ENCODE measurements at places on chromosomes 4 and X.

- DNase-seq, result no peak
Measured at GRCh38 chr4:40183615-40184411, 13.0 kb upstream of the RHOH start.

- DNase-seq, result no peak
Measured at GRCh38 chrX:13581554-13581953, 12.2 kb downstream of the EGFL6 start.

- DNase-seq, result no peak
Measured at GRCh38 chr4:54958236-54958635, 167.2 kb downstream of the KDR start.

- no peak for DNase-seq
Measured at GRCh38 chr4:3192188-3192587, 56.8 kb upstream of the MSANTD1 start.

DNA sequence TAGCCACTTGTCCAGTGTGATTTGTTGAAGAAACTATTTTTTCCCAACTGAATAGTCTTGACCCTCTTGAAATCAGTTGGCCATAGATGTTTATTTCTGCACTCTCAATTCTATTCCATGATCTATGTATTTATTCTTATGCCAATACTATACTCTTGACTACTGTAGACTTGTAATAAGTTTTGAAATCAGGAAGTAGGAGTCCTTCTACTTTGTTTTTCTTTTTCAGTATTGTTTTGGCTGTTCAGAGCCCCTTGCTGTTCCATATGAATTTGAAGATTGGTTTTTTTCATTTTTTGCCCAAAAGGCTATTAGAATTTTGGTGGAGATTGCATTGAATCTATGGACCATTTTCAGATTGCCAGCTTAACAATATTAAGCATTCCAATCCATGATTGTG, 10.2 kb downstream of the SAP30 start:
- no peak for DNase-seq

DNA sequence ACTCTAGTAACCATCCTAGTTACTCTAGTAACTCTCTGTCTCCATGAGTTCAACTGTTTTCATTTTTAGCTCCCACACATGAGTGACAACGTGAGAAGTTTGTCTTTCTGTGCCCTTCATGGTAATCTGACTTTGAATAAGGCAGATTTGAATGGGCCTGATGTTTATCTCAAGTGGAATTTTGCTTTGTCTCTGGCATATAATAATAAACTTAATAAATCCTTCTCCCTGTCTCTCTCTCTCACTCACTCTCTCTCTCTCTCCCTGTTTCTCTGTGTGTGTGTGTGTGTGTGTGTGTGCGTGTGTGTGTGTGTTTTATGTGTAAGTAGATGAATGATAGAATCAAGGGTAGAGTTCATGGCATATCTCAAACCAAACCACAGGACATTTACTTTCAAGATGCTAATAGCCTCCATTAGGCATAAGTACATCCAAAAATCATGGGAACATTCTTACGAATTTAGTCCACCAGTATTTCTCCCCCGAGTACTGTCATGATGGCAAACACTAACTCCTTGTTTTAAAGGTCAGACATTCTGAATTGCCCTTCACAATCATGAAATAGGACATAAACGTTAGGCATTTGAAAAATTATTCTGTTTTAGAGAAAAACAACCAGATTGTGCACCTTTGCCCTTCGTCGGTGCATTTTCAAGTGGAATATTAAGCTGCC, 193.1 kb downstream of the SPATA18 start:
- no peak for DNase-seq

- no peak for DNase-seq
Measured at GRCh38 chr4:41257257-41257901, 651 bp downstream of the UCHL1 start.

GRCh38 chrX:30821116-30821515, 67.9 kb downstream of the TAB3 start:
- no peak for DNase-seq

- no peak for DNase-seq
Measured at GRCh38 chrX:7085879-7086278, 61.6 kb upstream of the STS start.

DNA sequence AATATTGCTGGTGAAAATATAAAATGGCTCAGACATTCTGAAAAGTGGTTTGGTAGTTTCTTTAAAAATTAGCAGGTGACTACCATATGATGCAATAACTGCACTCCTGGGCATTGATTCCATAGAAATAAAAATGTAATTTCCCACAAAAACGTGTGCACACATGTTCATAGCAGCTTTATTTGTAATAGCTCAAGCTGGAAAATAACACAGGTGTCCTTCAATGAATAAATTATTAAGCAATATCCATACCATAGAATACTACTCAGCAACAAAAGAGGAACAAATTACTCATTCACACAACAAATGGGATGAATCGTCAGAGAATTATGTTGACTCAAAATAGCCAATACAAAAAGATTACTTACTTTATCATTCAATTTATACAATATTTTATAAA, 893.7 kb upstream of the SLIT2 start:
- DNase-seq, result no peak

GRCh38 chr4:102563000-102563399, 61.8 kb downstream of the NFKB1 start:
- DNase-seq, result no peak

- DNase-seq, result no peak
Measured at GRCh38 chr4:152684587-152684986, 4.8 kb upstream of the TMEM154 start.

GRCh38 chrX:53153581-53153980, 59.6 kb downstream of the KANTR start:
- DNase-seq, result no peak

DNA sequence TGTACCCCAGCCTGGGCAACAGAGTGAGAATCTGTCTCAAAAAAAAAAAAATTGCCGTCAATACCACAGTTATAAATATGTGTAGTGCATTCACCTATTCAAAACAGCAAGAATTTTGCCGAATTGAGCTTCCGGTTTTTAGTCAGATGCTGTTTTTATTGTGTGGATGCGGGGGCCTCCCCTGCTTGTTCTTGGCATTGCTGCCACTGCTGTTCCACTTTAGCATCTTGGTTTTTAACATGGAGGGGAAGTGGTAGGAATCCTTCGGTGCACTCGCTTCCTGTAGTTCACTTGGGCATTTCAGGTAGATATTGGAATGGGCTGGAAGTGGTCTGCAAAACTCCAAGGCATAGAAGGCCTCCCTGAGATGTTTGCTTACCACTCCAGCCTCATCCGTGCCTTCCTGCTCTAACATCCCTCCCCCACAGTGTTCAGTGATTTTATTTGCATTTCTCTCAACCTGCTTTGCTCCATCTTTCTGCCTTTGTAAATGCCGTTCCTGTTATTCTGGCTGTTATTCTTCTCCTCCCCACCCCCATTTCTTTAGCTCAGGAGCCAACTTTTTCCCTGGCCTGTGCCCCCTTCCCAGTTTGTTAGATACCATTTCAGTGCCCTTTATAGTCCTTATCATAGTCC, 25.5 kb downstream of the MOB1B start:
- no peak for DNase-seq

DNA sequence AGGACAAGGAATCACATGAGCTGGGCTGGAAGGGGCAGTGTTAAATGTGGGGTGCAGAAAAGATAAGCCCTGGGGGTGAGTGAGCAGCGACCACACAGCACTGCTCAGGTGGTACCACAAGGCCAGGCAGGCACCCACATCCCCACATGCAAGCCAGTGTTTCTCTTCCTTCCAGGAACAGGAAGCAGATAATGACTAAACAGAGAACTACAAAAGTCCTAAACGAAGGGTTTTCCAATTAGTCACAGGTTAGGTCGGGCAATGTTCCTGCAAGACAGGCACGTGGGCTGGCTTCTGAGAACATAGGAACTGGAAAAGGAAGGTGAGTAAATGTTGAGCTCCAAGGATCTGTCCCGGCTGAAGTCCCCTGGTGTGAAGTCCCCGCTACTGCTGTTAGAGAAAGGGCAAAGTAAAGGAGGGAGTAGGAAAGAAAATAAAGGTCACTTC, 19.5 kb downstream of the RELL1 start:
- no peak for DNase-seq

GRCh38 chrX:77977518-77977917, 8.1 kb upstream of the PGAM4 start:
- no peak for DNase-seq

GRCh38 chr4:93828995-93829819, 654 bp downstream of the ATOH1 start:
- no peak for DNase-seq

- DNase-seq, result no peak
Measured at GRCh38 chr4:7075962-7076695, 8.3 kb upstream of the GRPEL1 start.

DNA sequence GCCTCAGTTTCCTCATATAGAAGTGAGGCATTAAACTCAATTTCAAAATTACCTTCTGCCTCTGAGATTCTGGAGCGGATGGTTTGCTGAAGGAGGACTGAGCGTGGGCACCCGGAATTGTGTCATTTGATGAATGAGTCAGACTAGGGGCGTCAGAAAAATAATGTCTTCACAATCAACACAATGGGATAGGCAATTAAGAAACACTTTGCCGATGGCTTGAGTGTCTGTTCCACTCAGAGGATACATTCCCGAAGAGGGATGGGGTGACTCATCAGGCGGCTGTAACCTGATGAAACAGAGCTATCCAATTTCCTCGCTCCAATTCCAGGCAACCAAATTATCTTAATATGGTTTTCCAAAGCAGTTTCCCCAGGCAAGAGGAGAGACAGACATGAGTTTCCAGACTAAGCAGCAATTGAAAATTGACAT, 1.2 kb upstream of the CHRNA9 start:
- no peak for DNase-seq

- DNase-seq, result no peak
Measured at GRCh38 chrX:71650333-71650969, 16.9 kb upstream of the LOC101059915 start.

DNA sequence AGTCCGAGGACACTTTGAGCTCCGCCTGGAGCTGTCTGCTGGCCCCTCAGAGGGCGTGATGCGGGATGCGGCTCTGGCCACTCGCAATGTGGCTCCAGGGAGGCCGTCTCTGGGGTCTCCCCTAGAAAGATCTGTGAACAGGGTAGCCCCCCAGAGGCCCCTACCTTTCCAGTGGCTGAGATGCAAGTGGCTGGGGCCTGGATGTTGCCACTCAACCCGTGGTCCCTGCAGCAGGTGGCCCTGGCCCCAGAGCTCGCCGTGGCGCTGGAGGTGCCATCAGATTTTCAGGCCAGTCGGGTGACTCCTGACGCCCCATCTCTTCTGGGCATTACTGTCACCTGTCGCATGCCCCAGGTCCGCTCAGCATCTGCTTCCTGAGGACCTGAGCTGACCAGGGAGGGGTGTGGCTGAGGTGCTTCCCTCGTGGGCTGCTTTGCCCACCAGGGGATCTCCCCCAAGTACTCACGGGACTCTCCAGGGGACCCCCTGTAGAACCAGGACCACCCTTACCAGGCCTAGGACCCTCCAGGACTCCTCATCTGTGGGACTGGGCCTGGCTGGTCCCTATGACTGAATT, 102.1 kb upstream of the LRPAP1 start:
- no peak for DNase-seq

- no peak for DNase-seq
Measured at GRCh38 chr4:76310683-76311082, 4.2 kb downstream of the STBD1 start.

DNA sequence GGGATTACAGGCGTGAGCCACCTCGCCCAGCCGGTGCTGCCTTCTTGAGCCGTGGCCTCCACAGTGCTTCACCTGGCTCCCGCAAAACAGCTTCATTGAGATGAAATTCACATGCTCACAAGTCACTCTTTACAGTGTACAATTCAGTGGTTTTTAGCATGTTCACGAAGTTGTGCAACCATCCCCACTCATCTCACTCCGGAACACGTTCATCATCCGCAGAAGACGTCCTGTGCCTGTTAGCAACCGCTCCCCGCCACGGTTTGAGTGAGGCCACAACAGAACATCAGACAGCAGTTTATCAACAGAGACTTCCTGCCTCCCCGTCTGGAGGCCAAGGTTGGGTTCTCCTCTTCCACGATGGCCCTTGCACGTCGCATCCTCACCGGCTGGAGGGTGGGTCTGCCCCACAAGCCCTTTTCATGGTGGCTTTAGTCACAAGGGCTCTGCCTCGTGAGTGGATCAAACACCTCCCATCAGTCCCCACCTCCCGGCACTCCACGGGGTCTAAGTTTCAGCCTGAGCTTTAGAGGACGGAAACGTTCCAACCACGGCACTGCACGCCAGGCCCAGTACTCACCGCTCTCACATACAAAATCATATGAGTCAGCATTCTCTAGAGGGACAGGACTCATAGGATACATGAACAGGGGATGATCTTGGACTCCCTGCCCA, 29.6 kb upstream of the SPON2 start:
- DNase-seq, result no peak

DNA sequence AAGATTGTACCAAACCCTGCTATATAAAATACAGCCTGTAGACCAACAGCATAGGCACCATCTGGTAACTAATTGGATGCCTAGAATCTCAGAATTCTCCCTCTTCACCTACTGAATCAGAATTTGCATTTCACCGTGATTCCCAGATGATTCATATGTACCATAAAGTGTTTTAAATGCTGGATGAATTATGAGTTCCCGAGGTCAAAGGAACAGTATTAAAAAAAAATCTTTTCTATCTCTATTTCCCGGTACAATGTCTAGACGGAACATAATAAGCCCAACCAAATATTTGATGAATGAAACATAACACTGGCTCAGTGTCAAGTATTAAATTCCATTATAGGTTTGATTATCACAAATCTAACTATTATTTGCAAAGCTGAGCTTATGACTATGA, 280.0 kb downstream of the ANKRD50 start:
- DNase-seq, result no peak

DNA sequence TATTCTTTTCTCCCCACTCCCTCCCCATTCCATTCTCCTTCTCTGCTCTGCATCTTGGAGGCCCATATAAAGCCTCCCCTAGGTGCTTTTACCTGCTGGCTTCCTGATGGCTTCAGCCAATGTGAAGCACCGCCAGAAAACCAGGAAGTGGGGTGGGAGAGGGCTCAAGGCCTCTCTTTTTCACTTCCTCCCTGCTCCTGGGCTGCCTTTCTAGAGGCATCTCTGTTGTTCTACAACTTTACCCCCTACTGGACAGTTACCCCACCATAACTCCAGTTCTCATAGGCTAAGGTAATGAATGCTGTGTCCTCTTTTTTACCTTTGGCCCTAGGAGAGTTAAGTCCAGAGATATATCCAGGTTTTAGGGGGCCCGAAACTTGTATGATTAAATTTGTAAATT, 62.4 kb upstream of the PPARGC1A start:
- no peak for DNase-seq

GRCh38 chr4:94352163-94352562, 9.5 kb upstream of the HPGDS start:
- DNase-seq, result no peak

- DNase-seq, result no peak
Measured at GRCh38 chrX:129594781-129595180, 54.7 kb downstream of the OCRL start.

DNA sequence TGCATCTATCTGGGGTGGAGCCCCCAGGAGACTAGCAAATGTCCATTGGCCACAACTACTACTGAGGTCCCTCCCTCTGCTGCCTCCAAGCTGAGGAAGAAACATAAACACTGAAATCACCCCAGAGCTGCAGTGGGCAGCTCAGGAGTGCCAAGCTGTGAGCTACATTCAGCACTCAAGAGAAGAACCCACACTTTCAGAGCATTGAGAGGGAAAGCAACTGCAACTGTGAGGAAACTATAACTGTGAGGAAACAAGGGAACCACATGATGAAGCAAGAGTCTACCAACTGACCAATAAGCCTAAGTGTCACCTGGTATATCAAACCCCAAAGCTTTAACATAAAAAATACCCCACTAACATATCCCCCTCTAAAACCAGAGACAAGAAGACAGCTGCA, 373.5 kb upstream of the TACR3 start:
- DNase-seq, result no peak
